ENCODE measurements at places on chromosomes 11 and 22.

GRCh38 chr11:44304091-44305025 lies 5.6 kb downstream of the ALX4 start:
- no peak for DNase-seq

- no peak for DNase-seq
Observed at GRCh38 chr22:35349368-35349703, 31.6 kb upstream of the HMOX1 start.

GRCh38 chr22:19620742-19621371 lies 93.4 kb upstream of the SEPTIN5 start:
- no peak for DNase-seq

DNA sequence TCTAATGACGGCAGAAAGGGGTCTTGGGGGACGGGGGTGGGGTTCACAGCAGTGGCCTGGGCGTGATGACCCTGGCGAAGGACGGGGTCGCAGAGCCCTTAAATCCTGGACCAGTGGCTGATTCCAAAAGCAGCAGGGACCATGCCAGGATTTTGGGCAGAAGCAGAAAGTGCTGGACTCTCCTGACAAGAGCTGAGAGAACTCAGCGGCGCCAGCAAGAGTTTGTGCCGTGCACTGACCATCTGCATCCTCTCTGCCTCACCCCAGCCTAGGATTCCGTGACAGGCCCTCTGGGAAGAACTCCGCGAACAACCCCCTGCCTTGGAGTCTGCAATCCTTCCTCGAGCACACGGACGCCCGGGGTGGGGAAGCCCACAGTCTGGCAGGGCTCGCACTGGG lies 644 bp upstream of the NDUFV1 start:
- no peak for DNase-seq

GRCh38 chr11:41018224-41018623 lies 441.2 kb downstream of the LRRC4C start:
- no peak for DNase-seq

DNA sequence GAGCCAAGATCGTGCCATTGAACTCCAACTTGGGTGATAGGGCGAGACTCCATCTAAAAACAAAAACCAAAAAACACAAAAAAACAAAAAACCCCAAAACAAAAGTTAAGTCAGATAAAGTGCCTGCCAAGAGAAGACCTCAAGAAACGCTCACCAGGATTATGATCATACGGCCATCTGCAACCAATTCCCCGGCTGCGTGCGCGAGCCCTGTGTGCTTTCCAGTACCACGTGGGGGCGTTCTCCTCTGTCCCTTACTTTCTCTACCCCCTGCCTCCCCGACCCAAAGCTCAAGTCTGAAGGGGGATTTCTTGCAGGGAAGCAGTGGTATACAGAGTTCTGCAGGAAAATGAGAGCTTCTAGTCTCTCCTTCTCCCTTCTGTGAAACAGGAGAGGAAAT lies 10.5 kb upstream of the RPS19BP1 start:
- no peak for DNase-seq

DNA sequence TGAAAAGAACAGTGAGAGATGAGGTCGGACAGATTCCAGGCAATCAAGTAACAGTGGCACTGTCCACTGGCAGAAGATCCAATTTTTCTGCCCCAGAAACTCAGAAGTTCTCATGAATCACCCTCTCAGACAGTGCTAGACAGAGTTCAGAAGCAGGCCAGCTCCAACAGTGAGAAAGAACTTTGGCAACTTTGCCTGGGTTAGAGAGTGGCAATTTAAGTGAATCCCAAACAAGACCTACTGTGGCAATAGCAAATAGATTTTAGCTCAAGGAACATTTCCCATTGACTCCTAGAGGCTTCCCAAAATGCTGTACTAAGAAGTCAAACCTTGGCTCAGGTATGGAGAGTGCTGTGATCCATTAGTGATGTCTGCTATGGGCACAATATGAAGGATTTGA lies 12.3 kb downstream of the CD44 start:
- no peak for DNase-seq

DNA sequence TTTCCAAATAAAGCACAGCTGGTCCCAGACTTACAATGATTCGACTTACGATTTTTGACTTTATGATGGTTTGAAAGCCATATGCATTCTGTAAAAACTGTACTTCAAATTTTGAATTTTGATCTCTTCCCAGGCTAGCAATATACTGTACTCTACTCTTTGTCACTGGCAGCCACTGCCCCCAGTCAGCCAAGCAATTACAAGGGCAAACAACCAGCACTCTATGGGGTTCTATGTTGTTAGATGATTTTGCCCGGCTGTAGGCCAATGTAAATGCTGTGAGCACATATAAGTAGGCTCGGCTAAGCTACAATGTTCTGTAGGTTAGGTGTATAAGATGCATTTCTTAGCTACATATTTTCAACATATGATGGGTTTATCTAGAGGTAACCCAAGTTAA lies 217.3 kb downstream of the RAB38 start:
- DNase-seq = no peak

GRCh38 chr22:23215294-23216241 lies 35.3 kb downstream of the BCR start:
- no peak for DNase-seq

GRCh38 chr11:100752371-100753171 lies 65.5 kb downstream of the ARHGAP42 start:
- peak; percentile 78 for DNase-seq
